ENCODE measurements at places on chromosomes 4 and X. TPM values are rescaled to one million over a fixed set of nuclear protein-coding genes. Genes with fewer than 3 reads are reported as not detected.

Gene MAML3
- 7.3 TPM for total RNA-seq

Gene HTR2C
- not detected for total RNA-seq

DNA sequence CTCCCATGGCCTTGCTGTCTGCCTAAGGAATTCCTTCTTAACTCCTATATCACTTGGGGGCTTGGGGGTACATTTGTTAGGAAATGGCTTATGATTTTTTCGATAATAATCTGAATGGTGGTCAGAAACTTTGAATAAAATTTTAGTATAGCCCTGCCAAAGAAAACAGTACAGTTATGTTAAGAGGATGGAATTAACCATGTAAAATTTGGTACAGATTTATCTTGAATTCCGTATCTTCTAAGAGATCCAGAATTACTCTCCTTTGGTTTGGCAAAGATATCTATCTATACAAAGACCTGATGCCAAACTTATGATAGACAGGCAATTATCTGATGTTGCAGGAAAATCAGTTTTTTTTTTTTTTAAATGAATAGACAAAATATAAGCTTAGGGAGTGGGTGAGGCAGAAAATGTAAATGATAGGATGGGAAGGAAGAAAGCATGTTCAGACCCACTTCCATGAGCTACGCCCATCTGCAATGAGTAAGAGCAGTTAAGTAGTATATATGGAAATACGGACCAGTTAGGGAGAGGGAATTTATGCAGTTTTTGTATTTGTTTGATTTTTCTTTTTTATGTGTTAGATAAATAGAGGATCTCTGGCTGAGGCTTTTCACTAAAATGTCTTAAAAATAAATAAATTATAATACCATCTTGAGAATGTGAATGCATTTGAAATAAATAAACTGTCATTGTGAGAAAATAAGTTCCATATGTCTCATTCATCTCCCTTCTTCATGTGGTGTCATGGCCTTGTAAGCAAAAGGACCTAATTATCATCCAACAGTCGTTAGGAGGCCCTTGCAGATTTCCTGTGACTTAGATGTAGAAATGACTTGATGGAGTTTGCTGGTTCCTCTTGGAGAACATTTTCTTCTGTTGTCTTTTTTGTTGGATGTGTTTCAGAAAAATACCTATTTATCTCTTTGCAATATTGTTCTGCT lies 389.6 kb downstream of the ARHGAP24 start:
- DNase-seq: no peak

GRCh38 chrX:31168551-31168950 lies 96.7 kb upstream of the FTHL17 start:
- DNase-seq: no peak

DNA sequence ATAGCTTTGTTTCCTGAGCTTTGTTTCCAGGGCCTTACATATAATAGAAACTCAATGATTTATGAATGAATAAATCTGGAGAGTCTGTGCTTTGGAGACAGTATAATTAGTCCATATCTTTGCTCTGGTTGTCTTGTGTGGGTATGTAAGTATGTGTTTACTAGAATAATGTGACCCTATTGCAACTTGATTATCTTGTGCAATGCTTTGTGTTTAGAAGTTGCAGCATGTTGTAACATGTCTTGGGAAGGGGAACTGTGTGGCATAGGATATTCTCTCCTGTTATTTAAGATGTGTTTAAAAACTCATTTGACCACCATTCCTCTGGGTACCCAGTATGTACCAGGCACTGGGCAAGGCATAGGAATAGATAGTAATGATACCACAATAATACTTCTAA lies 6.1 kb downstream of the SPATA18 start:
- DNase-seq: no peak

GRCh38 chr4:150982557-150983233 lies 32.4 kb downstream of the LRBA start:
- DNase-seq: no peak

DNA sequence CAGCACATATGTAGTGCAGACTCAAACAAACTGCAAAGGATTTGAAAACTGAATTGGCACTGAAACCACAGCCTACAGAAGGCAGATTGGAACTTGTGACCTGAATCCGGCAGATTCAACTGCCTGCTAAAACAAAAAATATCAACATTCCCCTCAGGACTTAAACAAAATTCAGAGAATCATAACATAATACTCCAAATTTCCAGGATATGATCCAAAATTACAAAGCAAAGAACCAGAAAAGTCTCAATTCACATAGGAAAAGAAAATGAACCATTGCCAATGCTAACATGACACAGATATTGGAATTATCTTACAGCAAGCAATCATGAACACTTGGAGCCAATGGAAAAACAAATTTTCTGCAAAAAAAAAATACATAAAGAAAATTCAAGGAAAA lies 250.4 kb downstream of the PRDM5 start:
- no peak for DNase-seq

Measured in thoracic aorta (tissue), 2 donors.